ENCODE measurements at places on chromosomes 6 and 20.
A peak's percentile ranks its signal among the peaks of the same experiment; 100 is the strongest.

- no peak for DNase-seq
Observed at GRCh38 chr6:23414051-23414445, 712.0 kb upstream of the NRSN1 start.

DNA sequence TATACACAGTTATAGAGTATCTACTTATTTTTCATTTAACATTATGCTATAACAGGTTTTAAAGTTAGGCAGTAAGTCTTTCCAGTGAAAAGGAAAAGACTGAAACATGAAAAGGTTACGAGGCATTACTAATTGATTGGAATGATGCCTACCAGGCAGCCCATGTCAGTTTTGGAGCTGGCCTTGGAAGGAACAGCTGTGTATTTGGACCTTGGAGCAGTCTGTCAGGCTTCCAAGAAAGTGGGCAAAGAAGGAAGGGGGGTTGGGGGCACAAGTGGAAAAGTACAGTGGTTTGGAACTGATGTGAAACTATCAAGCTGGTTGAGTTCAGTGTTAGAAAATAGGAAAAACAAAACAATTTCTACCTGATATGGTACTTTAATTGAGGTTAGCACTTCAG lies 41.7 kb downstream of the SLC16A10 start:
- no peak for DNase-seq

GRCh38 chr20:32647606-32648005 lies 26.1 kb downstream of the C20orf203 start:
- DNase-seq = no peak

- peak; percentile 59 for DNase-seq
Observed at GRCh38 chr6:24583463-24584381, 62.3 kb downstream of the KIAA0319 start.

DNA sequence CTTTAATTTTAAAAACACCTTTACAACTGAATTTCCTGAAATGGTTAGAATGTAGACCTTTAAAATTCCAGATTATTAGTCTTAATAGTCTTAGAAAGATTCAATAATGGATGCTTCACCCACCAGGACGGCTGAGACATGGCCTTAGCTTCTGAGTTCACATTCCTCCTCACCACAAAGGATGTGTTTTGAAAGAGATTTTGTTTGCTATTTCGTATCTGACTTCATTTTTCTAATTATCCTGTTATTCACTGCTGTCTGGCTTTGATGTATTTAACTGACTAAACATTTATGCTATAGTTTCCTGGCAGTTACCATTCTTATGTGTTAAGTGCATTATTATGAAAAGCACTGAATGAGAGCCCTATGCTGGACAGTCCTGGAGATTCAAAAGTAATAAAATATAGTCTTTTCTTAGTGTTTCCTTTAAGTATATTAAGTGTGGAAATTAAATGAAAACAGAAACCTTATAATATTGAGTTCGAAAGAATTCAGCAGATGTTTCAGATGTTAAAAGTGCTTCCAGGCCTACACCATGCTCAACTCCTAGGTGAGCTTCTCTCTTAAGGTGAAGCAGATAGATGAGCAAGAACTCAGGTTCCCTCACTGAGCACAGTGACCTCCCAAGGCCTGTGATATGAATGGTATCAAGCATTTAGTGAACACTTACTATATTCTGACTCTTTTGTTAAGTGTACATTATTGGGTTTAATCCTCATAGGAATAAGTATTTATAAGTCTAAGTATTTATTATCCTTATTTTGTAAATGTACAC lies 40.3 kb downstream of the MAP3K4 start:
- no peak for DNase-seq

DNA sequence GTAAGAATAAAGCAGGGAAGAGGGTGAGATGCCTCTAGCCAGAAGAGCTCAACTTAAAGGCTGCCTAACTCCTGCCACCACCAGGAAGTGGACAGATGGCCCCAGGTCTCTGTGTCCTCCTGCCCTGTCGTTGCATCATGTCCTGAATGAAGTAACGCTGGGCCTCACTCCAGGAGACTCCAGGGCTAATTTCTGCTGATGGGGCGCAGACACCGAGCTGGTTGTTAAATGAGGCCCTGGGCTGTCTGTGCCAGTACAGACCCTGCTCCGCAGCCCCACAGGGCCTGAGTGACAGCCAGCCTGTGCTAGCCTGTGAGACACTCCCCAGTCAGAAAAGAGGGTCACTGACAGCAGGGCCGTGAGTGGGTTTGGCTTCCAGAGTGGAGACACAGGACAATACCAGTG lies 6.5 kb downstream of the IP6K3 start:
- no peak for DNase-seq

- DNase-seq = peak; percentile 19
Observed at GRCh38 chr20:62776692-62777527, 19.4 kb upstream of the MRGBP start.

DNA sequence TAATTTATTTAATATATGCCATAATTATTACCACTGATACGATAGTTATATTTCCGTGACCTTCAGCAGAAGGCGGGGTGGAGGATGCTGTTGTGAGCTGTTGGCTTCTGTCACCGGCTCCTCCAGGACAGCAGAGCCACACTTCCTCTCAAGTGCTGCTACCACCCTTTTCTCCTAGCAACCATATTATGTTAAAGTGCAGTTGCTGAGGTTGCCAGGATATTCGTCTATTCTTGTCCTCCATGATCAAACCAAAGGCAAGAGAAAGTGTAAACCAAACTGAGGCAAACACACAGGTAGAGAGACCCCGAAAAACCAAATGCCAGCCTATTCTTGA lies 27.8 kb downstream of the RGS17 start:
- no peak for DNase-seq

DNA sequence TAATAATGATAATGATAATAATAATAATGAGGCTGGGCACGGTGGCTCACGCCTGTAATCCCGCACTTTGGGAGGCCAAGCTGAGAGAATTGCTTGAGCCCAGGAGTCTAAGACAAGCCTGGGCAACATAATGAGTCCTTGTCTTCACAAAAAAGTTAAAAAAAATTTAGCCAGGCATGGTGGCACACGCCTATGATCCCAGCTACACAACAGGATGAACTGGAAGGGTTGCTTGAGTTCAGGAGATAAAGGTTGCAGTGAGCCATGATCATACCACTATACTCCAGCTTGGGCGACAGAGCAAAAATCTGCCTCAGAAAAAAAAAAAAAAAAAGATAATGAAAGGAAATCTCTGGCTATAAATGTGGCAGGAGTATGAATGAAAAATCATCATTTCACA lies 213.4 kb downstream of the HIVEP2 start:
- no peak for DNase-seq

- DNase-seq = no peak
Observed at GRCh38 chr6:136129365-136129764, 120.7 kb downstream of the MTFR2 start.

GRCh38 chr6:43310134-43310533 lies 1.5 kb upstream of the CRIP3 start:
- DNase-seq = no peak

DNA sequence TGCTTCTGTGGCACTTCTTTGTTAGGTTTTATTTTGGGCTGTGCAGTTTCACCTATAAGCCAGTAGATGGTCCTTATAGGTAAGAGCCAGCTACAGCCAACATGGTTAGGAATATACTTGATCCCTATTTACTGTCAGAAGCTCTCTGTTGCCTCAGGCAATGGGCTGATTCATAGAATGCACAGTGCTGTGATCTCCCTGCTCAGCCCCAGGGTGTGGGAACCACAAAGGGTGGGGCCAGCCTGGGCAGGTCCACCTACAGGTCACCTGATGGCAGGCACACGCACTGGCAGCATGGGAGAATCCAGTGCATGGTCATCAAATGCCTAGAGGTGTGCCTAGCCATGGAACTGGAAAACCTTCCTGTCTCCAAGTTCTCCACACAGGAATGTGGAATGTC lies 191.9 kb downstream of the MOXD1 start:
- DNase-seq = no peak

GRCh38 chr6:34414999-34415858 lies 10.6 kb downstream of the RPS10 start:
- no peak for DNase-seq

Data from activated naive CD4-positive, alpha-beta T cell (primary cell).